ENCODE measurements at places on chromosomes 6 and 20.

GRCh38 chr20:33790566-33790965 lies 20.6 kb upstream of the CHMP4B start:
- no peak for DNase-seq

- DNase-seq: no peak
These were observed 57.0 kb downstream of the FRK start for GRCh38 chr6:116003668-116004067.

DNA sequence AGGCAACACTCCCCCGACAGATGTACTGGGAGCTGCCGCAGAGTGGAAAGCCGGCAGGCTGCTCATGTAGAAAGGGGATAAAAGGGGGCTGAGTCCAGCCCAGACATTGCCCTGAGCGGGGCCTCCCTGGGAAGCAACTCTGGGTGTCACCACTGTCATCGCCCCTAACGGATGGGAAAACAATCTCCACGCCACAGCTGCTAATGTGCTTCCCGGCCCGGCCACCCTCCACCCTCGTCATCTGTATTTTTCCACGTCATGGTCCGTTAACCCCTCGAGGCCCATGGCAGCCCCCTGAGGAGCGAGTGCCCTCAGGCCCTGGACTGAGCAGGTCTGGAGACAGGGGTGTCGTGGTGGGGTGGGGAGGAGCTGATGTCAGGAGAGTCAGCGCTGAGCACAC lies 227.4 kb downstream of the DLL1 start:
- DNase-seq: no peak

DNA sequence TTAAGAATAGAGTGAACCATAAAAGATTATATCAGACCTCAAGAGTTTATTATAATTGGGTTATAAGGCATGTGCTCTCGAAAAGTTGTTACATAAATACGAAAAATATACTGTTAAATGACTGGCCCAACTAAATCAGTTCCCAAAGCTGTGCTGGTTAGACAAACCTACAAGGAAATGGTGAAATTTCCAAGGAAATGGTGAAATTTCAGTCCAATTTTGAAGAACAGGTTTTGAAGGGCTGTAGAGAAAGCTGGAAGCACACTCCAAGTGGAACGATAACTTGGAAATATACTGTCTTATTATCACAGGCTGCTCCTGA lies 400 bp upstream of the TRMT11 start:
- no peak for DNase-seq

GRCh38 chr20:37903317-37904007 lies 535 bp downstream of the VSTM2L start:
- no peak for DNase-seq

DNA sequence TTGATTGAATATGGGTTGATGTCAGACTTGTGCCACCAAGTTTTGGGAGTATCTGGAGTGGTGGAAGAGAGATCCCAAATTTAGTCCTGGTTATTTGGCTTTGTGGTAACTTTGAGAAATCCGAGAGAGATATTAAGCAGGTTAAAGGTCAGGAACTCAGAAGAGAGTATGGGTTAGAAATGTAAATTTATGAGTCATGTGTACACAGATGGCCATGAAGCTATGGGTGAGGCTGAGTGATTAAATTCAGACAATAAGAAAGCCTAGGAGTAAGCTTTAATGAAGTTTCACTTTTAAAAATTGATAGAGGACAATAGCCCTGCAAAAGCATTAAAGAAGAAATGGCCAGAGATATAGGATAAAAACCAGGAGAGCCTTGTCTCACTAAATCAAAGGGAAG lies 14.3 kb downstream of the RIMS1 start:
- DNase-seq: no peak

- no peak for DNase-seq
These were observed 23.9 kb downstream of the CNR1 start for GRCh38 chr6:88142297-88142668.

- DNase-seq: no peak
These were observed 90.6 kb downstream of the SCP2D1 start for GRCh38 chr20:18904192-18904591.

DNA sequence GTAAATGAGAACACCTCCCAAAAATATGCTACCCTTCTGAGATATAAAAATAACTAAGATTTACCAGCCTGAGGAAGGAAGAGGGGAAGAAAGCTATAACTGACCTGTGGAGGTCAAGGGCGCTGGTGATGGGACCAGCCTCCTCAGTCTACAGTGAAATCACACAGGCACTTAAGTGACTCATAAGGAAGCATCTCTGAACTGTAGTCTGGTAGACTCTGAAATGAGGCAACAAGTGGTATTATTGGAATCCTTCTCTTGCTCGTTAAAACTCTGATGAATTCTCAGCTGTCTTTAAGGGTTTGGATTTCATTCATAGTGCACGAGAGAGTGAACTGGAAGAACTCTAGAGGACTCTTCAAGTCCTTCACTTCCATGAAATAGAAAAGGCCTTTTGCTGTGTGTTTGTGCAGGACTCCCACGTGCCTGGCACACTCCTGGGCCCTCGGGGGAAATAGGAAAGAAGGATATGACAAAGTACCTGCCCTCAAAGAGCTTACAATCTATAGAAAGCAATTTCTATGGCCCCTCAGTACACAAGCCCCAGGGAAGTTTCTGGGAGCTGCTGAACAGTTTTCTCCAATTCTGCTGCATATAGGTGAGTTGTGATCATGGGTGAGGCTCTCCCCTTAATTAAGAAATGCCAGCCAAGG lies 231.8 kb upstream of the RREB1 start:
- no peak for DNase-seq

DNA sequence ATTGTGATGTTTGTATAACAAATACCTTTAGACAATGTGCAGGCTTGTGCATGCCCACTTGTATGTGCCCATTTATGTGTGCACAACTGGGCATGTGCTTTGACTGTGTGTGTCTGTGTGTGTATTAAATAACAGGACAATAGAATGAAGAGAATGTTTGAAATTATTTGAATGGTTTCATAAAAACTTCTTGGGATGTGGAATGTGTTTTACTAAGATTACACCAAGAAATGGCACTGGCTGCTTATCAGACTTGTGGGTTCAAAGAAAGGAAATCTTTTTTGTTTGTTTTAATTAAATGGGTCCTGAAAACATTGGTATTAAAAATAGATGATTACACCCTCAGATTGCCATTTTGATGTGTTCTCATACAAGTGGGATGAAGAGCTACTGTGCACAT lies 191.6 kb upstream of the CCN2 start:
- no peak for DNase-seq

DNA sequence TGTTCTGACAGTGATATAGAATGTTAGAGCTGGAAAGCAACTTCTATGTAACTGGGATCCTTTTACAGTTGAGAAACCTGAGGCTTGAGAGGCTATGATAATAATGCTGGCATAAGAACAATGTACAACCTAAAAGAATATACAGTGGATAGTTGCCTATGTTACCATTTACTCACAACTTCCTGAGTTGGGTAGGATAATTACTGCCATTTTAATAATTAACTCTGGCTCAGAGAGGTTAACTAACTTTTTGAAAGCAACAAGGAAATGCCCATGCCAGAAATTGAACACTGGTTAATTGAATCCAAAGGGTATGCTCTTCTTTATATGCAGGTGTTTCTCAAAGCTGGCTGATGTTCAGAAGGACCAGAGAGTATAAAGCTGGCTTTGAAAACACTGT lies 530.7 kb upstream of the MAP3K7 start:
- DNase-seq: no peak

GRCh38 chr20:21358737-21359136 lies 38.6 kb downstream of the NKX2-4 start:
- DNase-seq: no peak

DNA sequence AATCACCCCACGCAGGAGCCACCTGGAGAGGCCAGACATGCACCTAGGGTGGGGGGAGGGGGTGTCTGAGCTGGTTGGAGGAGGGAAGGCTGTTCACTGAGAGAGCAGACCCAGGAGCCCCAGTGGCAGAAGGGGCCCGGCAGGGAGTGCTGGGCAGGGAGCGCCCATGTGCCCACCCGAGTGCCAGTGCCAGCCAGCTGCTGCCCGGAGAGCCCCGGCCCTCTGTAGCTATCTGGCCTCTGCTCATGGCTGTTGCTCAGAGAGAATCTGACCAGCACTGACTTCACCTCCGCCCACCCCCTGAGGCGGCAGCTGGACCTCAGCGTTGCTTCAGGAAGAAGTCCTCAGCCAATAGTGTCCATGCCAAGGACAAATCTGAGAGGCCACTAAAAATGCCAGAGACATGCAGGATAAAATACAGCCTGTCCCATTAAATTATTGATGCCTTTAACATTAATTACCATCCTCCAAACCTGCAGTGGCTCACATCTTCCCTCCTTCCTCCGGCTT lies 22.8 kb downstream of the SLC17A9 start:
- no peak for DNase-seq

- DNase-seq: no peak
These were observed 660.2 kb downstream of the EPHA7 start for GRCh38 chr6:92759178-92759577.

- no peak for DNase-seq
These were observed 394.4 kb downstream of the CDH26 start for GRCh38 chr20:60352596-60352995.

GRCh38 chr6:151620179-151620578 lies 126.4 kb downstream of the CCDC170 start:
- no peak for DNase-seq

- no peak for DNase-seq
These were observed 4.4 kb upstream of the VWA7 start for GRCh38 chr6:31781244-31782125.

DNA sequence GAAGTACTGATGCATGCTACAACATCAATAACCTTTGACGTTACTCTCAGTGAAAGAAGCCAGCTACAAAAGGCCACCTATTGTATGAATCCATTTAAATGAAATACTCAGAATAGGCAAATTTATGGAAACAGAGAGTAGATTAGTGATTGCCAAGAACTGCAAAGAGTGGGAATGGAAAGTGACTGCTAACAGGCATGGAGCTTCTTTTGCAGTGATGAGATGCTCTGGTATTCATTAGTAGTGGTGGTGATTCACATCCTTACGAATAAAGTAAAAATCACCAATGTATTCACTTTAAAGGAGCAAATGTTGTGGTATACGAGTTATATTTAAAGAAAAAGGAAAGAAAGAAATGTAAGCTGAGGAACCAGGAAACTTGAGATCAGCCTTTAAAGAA lies 126.8 kb upstream of the SAMD5 start:
- DNase-seq: no peak

DNA sequence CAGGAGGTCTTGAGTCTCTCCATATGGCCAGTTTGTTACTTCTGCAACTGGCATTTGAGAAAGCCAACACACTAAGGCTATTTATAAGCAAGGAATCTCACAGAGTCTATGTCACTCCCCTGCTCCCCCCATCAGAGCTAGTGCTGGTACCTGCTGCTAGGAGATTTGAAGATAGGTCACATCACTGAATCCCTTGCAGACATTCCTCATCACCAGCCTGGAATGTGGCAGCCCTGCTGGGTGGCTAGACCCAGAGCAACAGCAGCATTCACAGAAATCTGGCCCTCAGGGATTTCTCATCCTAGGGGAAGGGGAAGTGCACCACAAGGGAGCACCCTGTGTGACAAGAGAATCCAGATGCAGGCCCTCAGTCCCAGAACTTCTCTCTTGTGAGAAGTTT lies 672.1 kb downstream of the HACE1 start:
- DNase-seq: no peak

- DNase-seq: no peak
These were observed at the start of gene SCUBE3 for GRCh38 chr6:35213824-35214756. TSS of gene SCUBE3 (plus strand) at chr6:35213956. CDS start at chr6:35214419, 463 bp downstream.
